ENCODE measurements at places on chromosomes 13 and 19. TPM values are rescaled to one million over a fixed set of nuclear protein-coding genes. Genes with fewer than 3 reads are reported as not detected.

CEACAM16 gene
- total RNA-seq, result not detected

ADGRE3 gene
- not detected for total RNA-seq

CLN5 gene
- total RNA-seq, result 35.1 TPM

WDR18 gene
- total RNA-seq, result 62.0 TPM

COX7A1 gene
- total RNA-seq, result 45.4 TPM

PABPC3 gene
- total RNA-seq, result 0.09 TPM

WDR87 gene
- total RNA-seq, result not detected

RNF17 gene
- total RNA-seq, result not detected

ZMYM5 gene
- total RNA-seq, result 12.8 TPM

ZNF665 gene
- 5.7 TPM for total RNA-seq

DAPK3 gene
- 149 TPM for total RNA-seq

PALM3 gene
- total RNA-seq, result under 0.01 TPM

S1PR5 gene
- 0.74 TPM for total RNA-seq

FUT1 gene
- total RNA-seq, result 0.28 TPM

ZNF850 gene
- 1.6 TPM for total RNA-seq

NLRP5 gene
- not detected for total RNA-seq

CNN1 gene
- total RNA-seq, result 7.5 TPM

TUBB4A gene
- total RNA-seq, result not detected

CFD gene
- 61.8 TPM for total RNA-seq

ZNF626 gene
- 14.9 TPM for total RNA-seq

ARID3A gene
- 16.9 TPM for total RNA-seq

CA11 gene
- 0.43 TPM for total RNA-seq

ZNF540 gene
- 1.2 TPM for total RNA-seq

MCEMP1 gene
- total RNA-seq, result not detected

NANOS3 gene
- total RNA-seq, result not detected

PGLYRP1 gene
- not detected for total RNA-seq

SYNGR4 gene
- total RNA-seq, result not detected

CYP2S1 gene
- 17.8 TPM for total RNA-seq

LGALS4 gene
- total RNA-seq, result 0.14 TPM

RDH8 gene
- total RNA-seq, result not detected

CYP4F22 gene
- total RNA-seq, result not detected

CACNA1A gene
- 4.1 TPM for total RNA-seq

EPN1 gene
- total RNA-seq, result 35.7 TPM

GPR180 gene
- total RNA-seq, result 8.5 TPM

PGLYRP2 gene
- total RNA-seq, result not detected

ERVK3-1 gene
- total RNA-seq, result 20.2 TPM
